ENCODE measurements at places on chromosomes 3 and 15.

DNA sequence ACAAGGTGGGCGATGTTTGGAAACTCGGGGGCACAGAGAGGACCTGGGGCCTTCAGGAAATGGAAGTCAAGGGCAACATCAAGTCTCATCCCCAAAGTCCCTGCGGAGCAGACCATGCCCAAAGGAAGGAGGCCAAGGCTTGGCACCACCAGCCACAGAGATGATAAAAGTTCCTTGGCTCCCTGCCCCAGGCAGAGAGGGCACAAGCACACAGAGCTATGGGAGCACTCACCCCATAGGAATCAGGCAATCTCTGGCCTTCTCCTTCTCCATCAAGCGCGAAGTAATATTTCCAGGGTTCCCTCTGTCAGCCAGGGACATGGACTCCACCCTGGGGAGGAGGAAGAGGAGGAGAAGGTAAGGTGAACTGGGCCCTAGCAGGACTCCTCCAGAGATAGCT, 7.9 kb downstream of the ACAA1 start:
- ATAC-seq, result no peak

DNA sequence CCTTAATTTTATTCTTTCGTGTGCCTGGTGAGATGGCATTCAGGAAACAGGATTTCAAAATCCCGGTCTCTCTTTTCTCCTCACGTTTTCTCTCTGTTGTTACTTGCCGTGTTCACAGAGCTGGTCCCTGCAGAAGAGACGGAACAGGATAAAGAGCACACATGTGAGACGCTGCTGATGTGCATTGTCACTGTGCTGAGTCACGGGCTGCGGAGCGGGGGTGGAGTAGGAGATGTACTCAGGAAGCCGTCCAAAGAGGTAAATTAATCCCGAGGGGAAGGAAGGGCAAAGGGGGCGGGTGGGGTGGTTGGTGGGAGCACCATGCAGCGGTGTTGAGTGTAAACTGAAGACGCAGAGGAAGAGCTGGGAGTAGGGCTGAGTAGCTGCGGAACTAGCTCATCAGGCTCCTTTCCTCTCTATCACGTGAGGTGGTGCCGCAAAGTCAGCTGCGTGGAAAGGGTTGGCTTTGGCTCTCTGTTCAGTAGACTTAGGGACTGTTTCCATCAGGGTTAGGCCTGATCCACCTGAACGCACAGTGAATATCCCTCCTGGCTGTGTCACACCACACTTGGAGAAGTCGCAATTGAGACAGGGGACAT, 164.8 kb upstream of the BHLHE40 start:
- peak; percentile 96 for ATAC-seq

- no peak for ATAC-seq
These were observed 19.8 kb downstream of the IQSEC1 start for GRCh38 chr3:13053420-13053819.

GRCh38 chr3:61899700-61900462, 338.5 kb downstream of the PTPRG start:
- ATAC-seq, result no peak

GRCh38 chr3:13687517-13687943, 138.6 kb downstream of the FBLN2 start:
- ATAC-seq, result peak; percentile 92

DNA sequence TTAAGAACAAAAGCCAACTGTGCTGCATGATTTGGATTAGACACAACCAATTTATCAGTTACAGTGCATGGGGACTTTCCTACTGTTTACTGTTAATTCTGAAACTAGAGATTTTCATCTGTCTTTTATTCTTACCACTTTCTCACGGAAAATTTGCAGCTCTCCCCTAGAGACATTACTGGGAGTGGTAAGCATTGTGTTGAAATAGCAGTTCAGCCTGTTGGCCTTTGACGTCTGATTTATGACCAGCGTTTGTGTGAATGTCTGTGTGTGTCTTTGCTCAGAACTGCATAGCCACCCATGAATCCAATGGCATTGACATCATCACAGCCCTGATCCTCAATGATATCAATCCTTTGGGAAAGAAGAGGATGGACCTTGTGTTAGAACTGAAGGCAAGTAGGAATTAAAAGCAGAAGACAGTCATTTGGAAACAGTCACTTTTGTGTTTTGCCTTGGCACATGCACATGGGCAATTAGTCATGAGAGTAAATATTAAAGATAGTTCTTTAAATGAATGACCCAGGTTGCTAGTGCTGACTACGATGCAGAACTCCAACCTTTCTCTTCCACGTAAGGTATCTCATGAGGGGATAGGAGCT, 202.2 kb upstream of the BHLHE40 start:
- ATAC-seq, result peak; percentile 89

- ATAC-seq, result no peak
These were observed 73.2 kb upstream of the ARL6 start for GRCh38 chr3:97691354-97691753.

DNA sequence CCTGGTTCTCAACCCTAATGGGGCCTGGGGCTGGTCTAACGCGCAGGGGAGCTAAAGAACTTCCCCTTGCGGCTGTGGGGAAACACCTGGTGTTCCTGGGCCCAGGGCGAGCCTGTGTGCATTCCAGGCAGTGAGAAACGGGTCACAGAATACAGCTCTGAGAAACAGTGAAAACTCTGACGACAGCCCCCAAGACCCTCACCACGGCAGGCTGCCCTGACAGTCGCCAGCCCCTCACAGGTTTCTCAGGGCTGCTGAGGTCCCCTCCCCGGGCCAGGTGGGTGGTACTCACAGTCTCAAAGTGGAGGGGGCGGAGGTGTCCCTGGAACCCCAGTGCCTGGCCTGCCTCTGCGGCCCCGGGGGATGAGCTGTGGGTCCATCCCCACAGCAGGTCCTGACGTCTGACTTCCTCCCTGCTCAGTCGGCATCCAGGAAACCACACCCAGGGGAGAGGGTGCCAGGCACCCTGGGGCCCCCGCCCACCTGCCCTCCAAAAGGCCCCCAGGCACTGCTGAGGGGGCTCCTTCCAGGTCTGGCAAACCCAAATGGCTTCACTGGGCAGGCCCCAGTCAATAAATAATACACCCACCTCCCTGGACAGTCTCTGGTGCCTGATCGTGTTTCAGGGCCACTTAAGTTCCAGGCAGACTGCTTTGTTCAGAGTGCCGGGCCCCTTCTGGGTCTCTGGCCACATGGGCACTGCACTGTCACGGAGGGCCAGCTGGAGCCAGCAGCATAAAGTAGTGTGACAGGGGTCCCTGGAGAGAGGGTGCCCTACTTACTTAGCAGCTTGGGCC, 57.7 kb downstream of the IQSEC1 start:
- ATAC-seq, result peak; percentile 9

GRCh38 chr3:193879099-193879863, 256.7 kb upstream of the HES1 start:
- ATAC-seq, result no peak

DNA sequence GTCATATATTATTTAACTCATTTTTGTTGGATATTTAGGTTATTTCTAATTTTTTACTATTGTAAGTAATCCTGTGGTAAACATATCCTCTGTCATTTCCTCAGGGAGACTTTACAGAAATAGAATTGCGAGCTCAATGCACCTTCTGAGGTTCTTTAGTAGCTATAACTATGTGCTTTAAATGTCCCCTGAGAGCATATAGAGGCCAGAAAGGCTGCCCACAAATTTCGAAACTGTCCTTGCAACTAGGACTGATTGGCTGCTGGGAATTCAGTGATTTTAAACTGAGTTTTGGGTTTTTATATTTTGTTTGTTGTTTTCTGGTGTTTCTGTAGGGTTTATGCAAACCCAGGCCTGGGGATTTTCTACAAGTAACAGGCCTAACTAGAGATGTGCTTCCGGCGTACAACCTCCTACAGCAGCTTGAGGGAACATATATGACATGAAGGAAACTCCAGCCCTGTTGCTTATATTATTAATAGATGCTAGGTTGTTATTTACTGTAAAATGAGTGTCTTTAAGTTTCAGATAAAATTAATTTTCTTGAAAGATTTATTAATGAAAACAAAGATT, 29.1 kb upstream of the P4HTM start:
- no peak for ATAC-seq

GRCh38 chr3:108833611-108834010, 11.0 kb downstream of the TRAT1 start:
- ATAC-seq, result no peak

DNA sequence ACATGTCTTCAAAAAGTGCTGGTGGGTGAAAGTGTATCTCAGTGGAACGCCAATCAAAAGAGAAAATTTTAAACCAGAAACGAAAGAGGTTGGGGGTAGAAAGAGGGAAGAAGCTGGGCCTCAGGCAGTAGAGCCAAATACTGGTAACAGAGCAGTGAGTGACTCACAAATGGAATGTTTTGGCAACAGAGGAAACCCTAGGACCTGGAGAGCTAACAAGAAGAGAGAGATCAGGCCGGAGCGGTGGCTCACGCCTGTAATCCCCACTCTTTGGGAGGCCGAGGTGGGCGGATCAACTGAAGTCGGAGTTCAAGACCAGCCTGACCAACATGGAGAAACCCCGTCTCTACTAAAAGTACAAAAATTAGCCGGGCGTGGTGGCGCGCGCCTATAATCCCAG, 450.8 kb upstream of the NAALADL2 start:
- no peak for ATAC-seq

DNA sequence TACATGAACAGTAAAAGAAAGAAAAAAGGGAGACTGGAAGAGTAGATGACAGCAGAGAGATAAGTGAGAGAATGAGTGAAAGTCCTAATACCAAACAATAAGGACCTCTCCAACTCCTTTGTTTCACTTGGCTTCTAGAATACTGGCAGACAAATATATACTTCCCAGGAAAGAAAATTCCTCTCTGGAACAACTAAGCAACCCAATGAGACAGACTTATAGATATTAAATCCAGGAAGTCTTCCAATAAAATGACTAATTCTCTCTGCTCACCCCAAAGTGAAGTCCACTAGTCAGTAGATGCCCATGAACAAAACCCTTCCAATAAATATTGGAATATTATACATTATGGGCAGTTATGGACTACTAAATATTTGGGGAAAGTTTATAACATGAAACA, 114.2 kb downstream of the NEDD4 start:
- ATAC-seq, result no peak

DNA sequence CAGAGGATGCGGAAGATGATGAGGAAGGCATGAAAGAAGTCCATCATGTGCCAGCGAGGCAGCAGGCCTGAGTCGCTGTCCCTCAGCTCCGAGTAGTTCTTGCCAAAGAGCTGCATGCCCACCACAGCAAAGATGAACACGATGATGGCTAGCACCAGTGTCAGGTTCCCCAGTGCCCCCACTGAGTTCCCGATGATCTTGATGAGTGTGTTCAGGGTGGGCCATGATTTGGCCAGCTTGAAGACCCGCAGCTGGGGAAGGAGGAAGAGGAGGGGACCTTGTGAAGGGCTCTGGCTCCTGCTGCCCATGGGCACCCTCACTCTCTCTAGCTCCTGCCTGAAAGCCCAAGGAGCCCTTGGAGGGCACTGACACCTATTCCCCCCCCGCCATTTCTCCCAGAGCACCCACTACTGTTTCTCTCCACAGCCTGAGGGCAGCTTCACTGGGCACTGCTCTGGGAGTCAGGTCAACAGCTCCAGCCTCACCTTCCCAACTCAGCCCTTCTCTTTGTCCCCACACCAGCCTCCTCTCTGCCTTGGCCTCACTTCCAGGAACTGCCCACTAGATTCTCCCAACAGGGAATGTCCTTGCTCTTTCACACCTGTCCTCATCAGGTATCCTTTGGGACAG, 63.6 kb downstream of the SCN5A start:
- ATAC-seq, result no peak

GRCh38 chr3:146241523-146242240, 9.2 kb downstream of the PLSCR4 start:
- ATAC-seq, result no peak

DNA sequence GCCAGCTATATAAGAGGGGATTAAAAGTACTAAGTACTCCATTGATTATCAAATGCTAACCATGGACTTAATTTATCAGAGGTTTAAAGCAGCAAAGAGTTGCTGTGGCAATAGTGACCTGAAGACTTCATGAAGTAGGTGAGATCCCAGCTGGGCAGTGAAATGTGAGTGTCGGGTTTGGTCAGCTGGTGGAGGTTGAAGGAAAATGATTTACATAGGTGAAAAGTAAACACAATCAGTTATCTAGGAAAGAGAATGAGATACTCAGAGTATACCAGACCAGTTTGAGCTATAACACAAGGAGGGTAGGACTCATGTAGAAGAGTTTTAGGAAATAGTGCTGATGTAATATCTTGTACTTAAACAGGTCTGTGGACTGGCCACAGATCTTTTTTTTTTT, 16.5 kb upstream of the FBXO22 start:
- no peak for ATAC-seq

- no peak for ATAC-seq
These were observed 111.5 kb downstream of the TBL1XR1 start for GRCh38 chr3:177085794-177086193.

DNA sequence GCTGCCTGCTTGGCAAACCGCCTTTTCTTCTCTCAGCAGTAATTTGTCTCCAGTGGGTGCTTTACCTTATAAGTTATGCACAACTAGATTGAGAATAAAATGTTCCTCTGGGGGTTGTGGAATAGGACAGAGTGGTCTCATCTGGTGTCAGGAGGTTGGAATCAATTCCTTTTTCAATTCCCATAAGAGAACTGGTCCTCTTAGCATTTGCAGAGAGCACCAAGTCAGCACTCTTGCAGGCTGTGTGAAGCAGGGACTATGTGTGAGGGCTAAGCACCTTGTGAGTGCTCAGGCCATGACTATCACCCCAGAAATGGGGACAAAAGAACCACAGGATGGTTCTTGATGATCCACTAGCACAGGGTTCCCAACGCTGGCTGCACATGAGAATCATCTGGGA, 163.6 kb upstream of the UMPS start:
- no peak for ATAC-seq

- no peak for ATAC-seq
These were observed 20.1 kb upstream of the TM2D3 start for GRCh38 chr15:101672298-101672697.

DNA sequence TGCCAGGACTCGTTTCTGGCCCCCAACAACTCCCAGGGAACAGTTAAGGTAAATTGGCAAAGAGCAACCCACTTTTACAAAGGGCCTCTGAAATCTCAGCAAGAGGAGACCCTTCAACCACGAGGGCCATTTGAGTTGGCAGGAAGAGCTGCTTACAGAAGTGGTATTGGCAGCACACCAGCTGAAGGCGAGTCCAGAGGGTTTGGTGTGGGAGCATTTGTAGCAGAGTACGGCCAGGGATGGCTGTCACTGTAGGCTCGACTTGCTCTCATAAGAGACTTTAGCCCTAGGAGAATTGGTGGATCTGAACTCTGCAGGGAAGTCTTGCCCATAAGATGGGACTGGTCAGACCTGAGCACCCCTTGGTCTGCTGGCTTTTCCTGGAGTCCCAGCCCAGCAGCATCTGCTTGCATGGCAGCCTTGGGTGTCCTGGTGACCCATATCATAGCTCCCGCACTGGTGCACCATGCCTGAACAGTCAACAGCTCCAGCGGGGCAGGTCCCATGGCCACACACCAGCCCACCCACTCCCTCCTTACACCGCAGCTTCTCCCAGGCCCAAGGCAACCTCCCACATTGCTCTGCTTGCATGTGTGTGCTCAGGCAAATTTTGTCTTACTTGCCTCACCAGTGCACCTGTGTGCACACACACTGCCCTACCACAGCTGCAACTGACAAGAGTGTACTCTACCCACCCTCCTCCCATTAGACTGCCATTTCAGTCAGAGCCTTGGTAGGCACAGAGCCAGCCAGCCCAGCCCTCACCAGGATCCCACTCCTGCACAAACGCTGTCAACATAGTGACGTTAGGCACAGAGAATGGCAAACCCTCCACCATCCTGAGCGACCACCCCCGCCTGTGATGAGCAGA, 861.6 kb upstream of the DPPA4 start:
- no peak for ATAC-seq
